Stimulated activated CD4-positive, alpha-beta T cell treated with anti-CD3 and anti-CD28 coated beads, TNF-alpha, amount 100 ng/mL, for 4 hours (primary cell): ENCODE measurements at places on chromosomes 7 and 10.

GRCh38 chr10:72133517-72133916, 45.2 kb upstream of the SPOCK2 start:
- DNase-seq = no peak

GRCh38 chr7:33720870-33721269, 184.5 kb upstream of the BMPER start:
- no peak for DNase-seq

- DNase-seq = no peak
These were observed 28.8 kb upstream of the LRRC4 start for GRCh38 chr7:128060018-128060417.

DNA sequence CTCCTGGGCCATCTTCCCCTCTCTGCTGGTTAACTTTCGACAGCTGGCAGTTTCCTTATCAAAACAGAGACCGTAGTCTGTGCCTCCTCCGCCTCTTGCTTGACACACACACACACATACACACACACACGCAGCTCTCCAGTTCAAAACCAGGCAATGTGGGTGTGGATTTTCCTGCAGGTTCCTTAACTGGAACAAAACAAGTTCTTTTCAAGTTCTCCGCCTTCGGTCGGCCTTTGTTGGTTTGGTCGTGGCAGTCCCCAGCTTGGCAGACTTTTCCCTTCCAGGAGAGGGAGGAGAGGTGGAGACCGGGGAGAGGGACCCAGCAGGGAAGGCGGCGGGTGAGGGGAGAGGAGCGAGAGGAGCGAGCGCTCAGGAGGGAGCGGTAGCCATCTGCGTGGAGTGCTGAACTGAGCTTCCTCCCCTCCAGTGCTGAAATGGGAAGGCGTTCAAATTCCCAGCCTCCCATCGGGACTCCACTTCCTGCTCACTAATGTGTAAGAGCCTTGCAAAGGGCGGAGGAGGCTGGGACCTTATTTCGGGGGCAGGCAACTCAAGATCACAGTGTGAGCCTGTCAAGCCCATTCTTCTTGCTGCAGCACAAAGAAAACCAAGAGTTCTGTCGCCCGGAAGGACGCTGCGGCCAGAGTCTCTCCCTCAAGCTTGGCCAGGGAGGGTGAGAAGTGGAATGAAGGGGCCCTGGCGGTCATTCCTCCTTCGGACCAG, 120.6 kb downstream of the PRPF18 start:
- no peak for DNase-seq

GRCh38 chr7:107248551-107249316, 79.9 kb downstream of the HBP1 start:
- no peak for DNase-seq

GRCh38 chr10:70694418-70695141, 22.3 kb downstream of the ADAMTS14 start:
- DNase-seq = no peak

DNA sequence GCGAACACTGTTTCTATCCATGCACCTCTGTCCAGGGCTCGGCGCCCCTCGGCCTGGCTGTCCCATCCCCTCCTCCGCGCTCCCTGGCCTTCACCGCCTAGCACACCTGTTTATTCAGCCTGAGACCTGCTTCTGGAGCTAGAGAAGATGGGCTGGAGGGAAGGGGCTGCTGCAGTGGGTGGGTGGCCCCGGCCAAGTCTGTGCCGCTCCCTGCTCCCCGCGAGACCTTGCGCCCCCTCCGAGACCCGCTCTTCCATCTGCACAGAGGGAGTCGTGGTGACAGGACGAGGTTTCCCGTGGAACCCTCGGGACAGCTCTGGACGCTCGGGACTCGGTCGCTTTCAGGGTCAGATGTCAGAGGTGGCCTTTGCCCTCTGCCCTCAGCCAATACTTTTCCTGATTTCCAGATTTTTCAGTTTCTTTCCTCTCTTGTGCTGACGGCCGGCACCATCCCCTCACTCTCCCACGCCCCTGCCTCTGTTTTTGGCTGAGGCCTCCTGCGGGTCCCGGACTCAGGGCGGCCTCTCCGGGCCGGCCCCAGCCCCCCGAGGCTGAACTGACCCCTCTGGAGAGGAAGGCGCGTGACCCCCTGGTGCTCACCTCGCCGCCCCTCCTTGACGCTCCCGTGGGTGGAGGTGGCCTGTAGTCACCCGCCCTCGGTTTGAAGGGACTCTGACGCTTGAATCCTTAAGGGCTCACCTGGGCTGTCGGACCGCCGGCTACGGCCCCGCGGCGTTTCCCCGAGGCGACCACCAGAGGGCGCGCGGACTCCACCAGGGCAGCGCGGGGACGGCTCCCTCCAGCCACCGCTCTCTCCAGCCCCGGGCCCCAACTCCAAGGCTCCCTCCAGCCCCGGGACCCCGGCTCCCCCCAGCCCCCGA, 15.6 kb downstream of the SHH start:
- DNase-seq = peak; percentile 44

- DNase-seq = no peak
These were observed 21.6 kb upstream of the RNF148 start for GRCh38 chr7:122724366-122724765.

DNA sequence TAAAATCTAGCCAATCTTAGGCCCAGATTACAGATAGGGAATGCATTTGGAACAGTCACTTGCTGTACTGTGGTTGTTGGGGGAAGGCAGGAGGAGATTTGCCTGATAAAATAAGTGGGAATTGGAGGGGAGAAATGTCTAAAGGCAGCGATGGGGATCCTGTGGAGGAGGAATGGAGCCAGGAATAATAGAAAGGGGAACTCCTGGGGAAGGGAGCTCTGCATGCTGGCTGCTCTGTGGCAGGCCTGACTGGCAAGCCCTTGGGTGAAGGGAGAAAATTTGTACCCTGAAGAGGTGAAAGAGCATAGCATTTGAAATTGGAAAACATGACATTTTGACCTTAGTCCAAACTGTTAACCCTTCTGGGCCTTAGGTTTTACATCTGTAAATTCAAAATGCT, 13.7 kb downstream of the MMP21 start:
- DNase-seq = no peak

DNA sequence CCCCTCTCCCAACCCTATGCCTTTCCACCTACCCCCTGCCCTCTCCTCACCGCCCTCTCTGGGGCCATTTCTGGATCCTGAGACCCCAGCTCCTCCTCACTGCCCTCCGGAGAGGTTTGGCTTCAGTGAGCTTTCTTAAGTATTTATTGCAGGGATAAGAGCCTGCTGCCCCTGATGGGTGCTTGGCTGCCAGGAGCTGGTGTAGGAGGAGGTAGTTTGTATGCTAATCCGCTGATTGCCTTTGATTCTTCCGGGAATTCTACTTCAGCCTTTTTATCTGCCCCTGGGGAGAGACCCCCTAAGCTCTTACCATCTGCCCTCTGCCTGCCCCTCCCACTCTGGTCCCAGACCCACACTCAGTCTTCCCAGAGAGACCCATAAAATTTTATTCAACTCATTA, 263.5 kb upstream of the PODXL start:
- no peak for DNase-seq

DNA sequence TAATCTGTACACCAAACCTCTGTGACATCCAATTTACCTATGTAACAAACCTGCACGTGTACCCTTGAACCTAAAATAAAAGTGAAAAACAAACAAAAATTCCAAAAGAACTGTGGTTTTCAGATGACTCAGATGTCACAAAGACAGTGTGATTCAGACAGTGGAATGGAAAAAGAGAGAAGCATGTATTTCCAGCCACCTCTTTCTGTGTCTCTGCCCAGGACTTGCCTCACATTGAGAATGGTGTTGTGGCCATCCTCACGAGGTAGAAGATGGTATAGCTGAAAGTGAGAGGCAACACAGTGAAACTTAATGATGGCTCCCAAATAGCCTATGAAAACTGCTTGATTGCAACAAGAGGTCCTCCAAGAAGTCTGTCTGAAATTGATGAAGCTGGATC, 78.0 kb downstream of the ARL5B start:
- DNase-seq = no peak

DNA sequence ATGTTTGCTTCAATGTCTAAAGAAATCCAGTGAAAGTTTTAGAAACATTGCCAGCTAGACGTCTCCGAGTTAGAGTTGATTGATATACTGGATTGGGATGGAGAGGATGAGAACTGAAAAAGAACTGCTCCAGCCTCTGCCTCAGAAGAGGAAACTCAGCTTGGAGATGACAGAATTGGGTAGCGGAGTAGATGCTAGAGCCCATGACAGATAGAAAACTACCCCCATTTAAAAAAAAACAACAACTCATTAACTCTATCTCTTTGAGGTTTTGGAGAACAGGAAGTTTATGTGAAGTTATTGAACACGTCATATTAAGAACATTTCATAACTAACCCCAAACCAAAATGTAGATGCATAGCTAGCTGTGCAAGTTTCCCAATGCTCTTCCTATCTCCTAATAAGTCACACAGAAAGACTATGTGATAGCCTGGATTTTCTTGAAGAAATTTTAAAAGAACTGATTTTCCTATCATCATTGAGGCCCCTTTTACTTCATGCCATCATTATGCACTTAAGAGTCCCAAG, 28.3 kb upstream of the AFAP1L2 start:
- DNase-seq = no peak

DNA sequence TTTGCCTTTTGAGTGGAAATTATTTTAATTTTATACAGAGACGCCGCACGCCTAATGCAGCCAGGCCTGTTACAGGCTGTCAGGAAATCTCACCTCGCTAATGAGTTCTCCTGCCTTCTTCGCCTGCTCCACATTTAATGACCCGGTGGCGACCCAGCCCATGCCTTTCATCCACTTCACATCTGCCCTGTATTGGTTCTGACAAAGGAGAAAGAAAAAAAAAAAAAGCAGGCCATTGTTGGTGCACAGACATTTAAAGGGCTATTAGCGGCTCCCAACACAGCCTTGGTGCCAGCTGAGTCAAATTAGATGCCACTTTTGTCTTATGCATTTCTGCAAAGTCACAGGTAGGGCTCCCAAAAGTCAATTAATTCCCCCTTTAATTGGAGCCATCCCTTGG, 43.3 kb downstream of the NRAP start:
- DNase-seq = no peak
